Subcutaneous adipose tissue (tissue), 4 donors: ENCODE measurements at places on chromosomes 4 and X. TPM values are rescaled to one million over a fixed set of nuclear protein-coding genes. Genes with fewer than 3 reads are reported as not detected.

The PPBP gene
- total RNA-seq, result 0.88 TPM

The GPM6B gene
- 9.7 TPM for total RNA-seq

The BMX gene
- total RNA-seq, result 1.6 TPM

The ITIH6 gene
- not detected for total RNA-seq

The MAGEA2 gene
- not detected for total RNA-seq

The SYTL4 gene
- total RNA-seq, result 24.1 TPM

The MAP7D3 gene
- total RNA-seq, result 33.2 TPM

The EGFL6 gene
- total RNA-seq, result not detected

The RHOXF1 gene
- 4.7 TPM for total RNA-seq

The CFAP299 gene
- not detected for total RNA-seq

The C1QTNF7 gene
- 18.9 TPM for total RNA-seq

The OTC gene
- total RNA-seq, result not detected

The PTPN13 gene
- 35.7 TPM for total RNA-seq

The GSTCD gene
- 10.9 TPM for total RNA-seq

The MGARP gene
- not detected for total RNA-seq

The TMPRSS11B gene
- not detected for total RNA-seq
